Mesendoderm (in vitro differentiated cells): ENCODE measurements at places on chromosomes 5 and 9.

DNA sequence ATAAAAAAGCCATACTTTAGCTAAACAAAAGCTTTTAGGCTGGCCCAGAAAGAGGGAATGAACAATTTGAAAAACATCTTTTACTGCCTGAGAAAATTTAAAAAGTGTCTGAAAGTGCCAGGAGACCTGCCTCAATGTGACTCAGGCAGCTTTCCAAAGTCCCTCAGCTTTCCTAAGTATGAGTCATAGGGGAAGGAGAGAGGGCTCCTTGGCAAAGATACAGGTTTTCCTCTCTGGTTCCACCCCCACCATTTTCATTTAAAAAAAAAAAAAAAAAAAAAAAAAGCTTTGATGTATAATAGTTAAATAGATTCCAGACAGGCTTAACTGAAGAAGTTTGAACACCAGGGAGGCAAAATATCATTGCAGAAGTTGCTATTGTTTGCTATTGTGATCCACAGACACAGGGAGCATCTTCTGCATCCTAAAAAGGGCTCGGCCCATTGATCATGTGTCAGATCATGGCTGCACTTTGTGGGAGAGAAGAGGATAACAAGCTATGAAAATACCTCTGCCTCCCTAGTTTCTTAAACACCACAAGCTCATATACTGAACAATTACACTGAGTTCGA is 71.5 kb downstream of the MRPS27 start:
- DNase-seq, result peak; percentile 61

DNA sequence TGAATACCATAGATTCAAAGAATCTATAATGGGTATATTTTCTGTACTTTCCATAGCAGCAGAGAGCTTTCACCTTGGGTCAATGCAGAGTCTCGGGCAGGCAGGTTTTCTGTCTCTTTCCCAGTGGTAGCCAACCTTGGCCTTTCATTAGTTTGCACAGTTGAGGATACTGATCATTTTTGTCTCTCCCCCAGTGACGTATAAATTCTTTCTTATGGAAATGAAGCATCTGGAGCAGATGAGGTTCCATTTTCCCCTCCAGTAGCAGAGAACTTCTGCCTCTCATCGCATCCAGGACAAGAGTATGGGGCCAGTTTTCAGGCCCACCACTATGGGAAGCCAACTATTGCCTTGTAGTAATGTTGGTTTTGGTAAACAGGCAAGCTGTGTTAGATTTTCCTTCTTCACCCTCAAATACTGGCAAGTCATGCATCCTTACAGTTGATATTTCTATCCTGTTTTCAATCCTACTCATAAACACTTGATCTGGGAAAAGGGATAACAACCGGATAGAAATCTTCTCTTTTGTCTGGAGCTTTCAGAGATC is 845.2 kb upstream of the CDH18 start:
- DNase-seq, result peak; percentile 6

- peak; percentile 16 for DNase-seq
These were observed 108.5 kb upstream of the TXNDC8 start for GRCh38 chr9:110446171-110446570.

GRCh38 chr9:97704345-97704677 is 7.2 kb upstream of the XPA start:
- no peak for DNase-seq

GRCh38 chr5:158874792-158875191 is 224.9 kb downstream of the EBF1 start:
- DNase-seq, result no peak

- DNase-seq, result no peak
These were observed 289.9 kb upstream of the SMC2 start for GRCh38 chr9:103804077-103804735.

- DNase-seq, result peak; percentile 96
These were observed at the start of gene TMEM8B for GRCh38 chr9:35829084-35829763. TSS of gene TMEM8B (plus strand) at chr9:35829228. CDS start at chr9:35829448, 220 bp downstream.

- DNase-seq, result no peak
These were observed 54.6 kb downstream of the ALG2 start for GRCh38 chr9:99167119-99167518.

GRCh38 chr5:167793700-167794099 is 497.7 kb upstream of the WWC1 start:
- DNase-seq, result no peak

DNA sequence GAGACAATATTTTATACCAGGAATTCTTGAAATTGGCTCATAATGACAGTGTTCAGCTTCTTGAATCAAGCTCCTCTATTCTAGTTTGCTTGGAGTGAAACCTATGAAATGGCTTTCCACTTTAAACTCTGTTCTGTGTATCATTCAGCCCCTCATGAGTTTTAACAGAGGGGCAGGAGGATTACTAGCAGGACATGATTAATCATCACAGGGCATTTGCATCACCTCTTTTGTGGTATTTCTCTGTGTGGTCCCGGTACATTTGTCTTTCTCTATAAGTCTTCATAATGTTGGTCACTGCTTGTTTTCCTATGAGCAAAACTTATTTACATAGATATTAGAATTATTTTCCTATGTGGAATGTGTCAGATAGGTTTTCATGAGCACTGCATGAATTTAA is 21.2 kb downstream of the CAST start:
- DNase-seq, result no peak

GRCh38 chr9:120885958-120886357 is 9.0 kb upstream of the PHF19 start:
- DNase-seq, result no peak

DNA sequence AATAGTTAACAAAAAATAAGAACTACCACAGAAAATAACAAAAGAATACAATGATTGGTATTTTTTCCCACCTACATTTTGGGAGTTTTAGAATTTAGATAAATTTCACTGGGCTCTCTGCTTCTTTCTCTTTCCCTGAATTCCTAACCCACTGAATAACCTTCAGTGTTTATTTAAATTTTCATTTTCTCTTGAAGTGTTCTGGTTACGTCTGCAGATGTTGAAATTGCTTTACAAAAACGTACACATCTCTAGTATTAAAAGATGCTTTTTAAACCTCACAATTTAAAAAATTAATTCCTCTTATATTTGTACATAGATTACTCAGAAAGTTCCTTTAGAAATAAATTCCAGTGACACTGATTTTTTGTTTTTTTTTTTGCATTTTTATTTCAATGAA is 158.7 kb upstream of the TUT7 start:
- no peak for DNase-seq

DNA sequence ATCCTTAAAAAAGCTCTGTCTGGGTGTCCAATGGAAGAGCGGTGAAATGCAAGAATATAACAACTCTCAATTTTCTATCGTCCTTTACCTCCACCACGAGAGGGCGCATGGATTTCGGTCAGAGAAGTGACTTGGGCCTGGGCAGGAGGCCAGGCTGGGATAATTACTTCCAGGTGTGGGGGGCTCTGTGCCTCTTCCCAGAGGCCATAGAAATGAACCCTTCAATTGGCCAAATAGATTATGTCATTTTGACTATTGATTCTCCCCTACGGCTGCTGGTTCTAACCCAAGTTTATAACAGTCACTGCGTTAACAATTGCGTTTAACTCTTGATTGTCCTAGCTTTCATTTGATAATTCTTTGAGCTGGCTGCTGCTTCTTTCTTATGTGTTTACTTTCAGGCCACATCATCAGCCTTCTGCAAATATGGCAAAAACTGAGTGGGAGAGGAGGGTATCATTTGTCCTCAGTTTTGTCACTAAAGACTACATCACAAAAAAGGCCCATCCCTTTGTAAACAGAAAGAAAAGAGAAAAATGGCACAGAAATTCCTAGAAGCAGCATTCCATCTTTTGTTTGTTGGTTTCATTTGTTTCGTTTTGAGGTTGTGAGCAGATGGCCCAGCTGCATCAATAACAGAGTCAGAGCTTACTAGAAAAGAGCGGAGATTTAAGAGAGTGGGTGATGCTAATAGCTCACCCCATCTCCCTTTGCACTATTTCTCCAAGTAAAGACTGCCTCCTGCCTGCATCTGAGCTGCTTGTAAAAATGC is 45.4 kb upstream of the ZFR start:
- DNase-seq, result peak; percentile 80

- DNase-seq, result no peak
These were observed 3.6 kb downstream of the SUSD3 start for GRCh38 chr9:93061791-93062763.

DNA sequence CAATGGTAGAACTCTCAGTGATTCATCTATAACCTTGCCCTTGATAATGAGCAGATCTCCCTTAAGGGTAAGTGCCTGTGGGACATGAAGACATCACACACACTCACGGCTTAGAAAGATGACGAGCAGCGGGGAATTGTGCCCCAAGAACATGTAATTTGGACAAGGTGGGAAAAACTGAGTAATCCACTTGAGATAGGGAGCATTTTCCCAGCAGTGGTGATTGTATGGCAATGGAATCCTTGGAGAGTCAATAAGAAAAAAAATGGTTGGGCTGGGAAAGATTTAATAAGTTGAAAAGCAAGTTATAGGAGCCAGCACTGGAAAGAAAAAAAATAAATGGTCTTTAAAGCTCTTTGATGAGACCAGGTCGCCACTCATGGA is 193.1 kb downstream of the GLIS3 start:
- no peak for DNase-seq

GRCh38 chr5:80738466-80738865 is 83.7 kb upstream of the DHFR start:
- DNase-seq, result no peak

DNA sequence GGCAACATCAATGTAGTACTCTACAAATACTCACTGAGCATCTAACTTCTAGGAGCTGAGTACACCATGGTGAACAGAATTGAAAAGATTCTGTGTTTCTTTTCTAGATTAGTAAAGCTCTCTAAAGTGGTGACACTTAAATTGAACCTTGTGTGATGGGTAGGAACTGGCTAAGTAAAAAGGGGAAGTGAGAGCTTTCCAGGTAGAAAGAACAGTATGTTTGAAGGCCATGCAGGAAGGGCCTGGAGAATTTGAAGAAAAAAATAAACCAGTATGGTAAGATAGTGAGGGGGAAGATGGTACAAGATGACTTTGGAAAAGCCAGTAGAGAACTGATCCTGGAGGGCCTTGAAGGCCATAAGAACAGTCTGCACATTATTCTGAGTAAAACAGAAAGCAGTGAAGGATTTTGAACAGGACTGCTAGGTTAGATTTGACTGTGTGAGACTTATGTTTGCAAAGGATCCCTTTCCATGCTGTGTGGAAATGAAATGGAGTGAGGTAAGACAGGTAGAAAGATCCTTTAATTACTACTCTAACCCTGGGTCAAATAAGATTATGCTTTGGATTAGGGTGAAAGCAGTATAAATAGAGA is 46.7 kb upstream of the UBQLN1 start:
- DNase-seq, result no peak

- no peak for DNase-seq
These were observed 106.0 kb downstream of the ADRB2 start for GRCh38 chr5:148932355-148932935.

DNA sequence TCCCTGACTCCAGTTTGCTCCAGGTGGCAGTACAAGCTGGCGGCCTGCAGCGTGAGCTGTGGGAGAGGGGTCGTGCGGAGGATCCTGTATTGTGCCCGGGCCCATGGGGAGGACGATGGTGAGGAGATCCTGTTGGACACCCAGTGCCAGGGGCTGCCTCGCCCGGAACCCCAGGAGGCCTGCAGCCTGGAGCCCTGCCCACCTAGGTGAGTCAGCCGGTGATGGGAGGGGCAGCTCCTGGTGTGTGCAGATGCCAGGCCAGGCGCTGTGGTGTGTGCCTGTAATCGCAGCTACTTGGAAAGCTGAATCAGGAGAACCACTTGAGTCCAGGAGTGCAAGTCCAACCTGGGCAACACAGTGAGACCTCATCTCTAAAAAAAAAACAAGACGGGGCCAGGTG is 10.0 kb upstream of the CACFD1 start:
- DNase-seq, result no peak

DNA sequence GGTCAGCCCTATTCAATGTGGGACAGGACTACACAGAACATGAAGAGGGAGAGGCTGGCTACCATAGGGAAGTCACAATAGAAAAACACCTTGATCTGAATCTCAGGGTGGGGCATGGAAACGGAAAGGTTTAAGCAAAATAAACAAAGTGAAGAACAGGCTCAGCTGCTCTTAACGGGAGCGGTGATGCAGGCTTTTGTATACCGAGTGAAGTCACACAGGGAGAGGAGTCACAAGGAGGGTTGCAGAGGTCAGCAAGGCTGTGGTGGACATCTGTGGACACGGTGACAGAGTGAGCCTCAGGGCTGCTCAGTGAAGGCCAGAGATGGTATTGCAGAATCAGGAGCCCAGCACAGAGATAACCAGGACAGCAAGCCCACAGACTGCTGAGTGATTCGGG is 30.6 kb upstream of the SEMA4D start:
- DNase-seq, result no peak

GRCh38 chr9:78015241-78015640 is 16.4 kb downstream of the GNAQ start:
- DNase-seq, result no peak

DNA sequence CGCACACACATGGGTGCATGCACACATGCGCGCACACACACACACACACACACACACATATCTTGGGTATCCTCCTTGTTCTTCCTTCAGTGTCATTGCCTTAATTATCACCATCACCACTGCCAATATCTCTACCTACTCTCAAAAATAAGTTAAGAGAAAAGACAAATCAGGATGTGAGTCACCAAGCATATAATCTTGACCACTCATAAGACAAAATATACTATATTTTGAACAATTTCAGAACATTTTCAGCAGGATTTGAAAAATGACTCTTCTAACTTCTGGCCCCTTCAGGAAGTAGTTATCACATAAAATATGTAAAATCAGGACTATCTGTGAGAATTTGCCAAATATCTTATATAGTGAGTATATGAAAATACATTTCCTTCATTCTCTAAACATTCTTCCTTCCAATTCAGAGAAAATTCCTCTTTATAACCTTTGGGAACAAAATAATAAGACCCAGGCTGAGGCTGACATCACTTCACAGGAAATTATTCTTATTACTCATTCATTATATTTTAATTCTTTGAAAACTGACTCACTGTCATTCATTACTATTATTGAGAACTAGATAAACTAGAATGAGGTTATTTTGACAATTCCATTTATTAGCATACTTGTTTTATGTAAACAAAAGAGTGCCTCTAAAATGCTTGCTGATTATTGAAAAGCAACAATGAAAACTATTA is 772.0 kb upstream of the ACO1 start:
- no peak for DNase-seq

- no peak for DNase-seq
These were observed 8.7 kb downstream of the PCAT7 start for GRCh38 chr9:94563548-94563947.

DNA sequence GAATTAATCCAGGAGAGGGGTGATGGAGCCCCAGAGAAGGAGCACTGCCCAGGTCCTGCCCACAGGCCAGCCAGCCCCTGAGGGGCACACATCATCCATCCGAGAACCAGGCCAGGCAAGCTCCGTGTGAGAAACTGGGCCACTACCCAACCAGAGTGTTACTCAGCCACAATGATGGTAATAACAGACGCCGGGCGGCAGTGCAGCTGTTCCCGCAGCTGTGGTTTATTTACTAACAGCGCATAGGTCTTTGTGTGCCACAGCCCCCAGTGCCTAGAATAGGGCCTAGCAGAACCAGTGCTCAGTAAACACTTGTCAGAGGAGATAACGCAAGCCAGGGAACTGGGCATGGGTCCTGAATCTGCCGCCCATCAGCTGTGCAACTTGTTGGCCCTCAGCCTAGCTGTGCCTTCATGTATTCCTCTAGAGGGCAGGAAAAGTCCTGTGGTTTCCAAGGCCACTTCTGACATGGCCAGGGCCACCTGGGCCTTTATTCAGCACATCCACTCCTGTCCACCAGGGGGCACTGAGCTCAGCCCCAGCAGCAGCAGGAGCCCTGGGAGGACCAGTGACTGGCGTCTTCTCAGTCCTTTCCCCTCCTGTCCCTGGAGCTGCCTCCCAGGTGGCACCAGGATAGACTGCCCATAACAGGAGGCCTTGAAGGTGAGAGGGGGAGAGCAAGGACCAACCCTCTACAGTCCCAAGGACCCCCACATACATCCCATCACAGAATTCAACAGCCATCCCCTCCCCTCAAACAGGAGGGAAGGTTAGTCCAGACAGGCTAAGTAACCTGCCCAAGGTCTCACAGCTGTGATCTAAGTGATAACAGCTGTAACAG is 2.1 kb downstream of the MXD3 start:
- peak; percentile 96 for DNase-seq
